Bladder microvascular endothelial cell (primary cell): ENCODE measurements at places on chromosomes 13 and 19. TPM values are rescaled to one million over a fixed set of nuclear protein-coding genes. Genes with fewer than 3 reads are reported as not detected.

Gene GIPR
- not detected in 2 replicates for total RNA-seq

Gene ZNF563
- 2.4 and 2.7 TPM in 2 replicates for total RNA-seq

Gene NALCN
- 0.32 and 9.6 TPM in 2 replicates for total RNA-seq

Gene ERFL
- total RNA-seq, result not detected in 2 replicates

Gene SERTAD1
- total RNA-seq, result 21.0 and 21.7 TPM in 2 replicates

Gene C5AR1
- total RNA-seq, result not detected in 2 replicates

Gene FGF9
- total RNA-seq, result 0.06 TPM in 1 of 2 replicates, not detected in the other

Gene GARIN5A
- total RNA-seq, result not detected in 2 replicates

Gene KLK12
- total RNA-seq, result not detected in 2 replicates

Gene MBD3L2
- not detected in 2 replicates for total RNA-seq

Gene NLRP7
- total RNA-seq, result not detected in 2 replicates

Gene RPL21
- 437 and 491 TPM in 2 replicates for total RNA-seq
